ENCODE measurements at places on chromosomes 16 and 17. TPM values are rescaled to one million over a fixed set of nuclear protein-coding genes. Genes with fewer than 3 reads are reported as not detected.

COIL gene
- 10.6 TPM for total RNA-seq

PDXDC1 gene
- total RNA-seq: 109 TPM

PTGES3L gene
- total RNA-seq: not detected

MT4 gene
- not detected for total RNA-seq

BICDL2 gene
- total RNA-seq: under 0.01 TPM

KRTAP1-4 gene
- total RNA-seq: not detected

HYDIN gene
- 0.12 TPM for total RNA-seq

IGFALS gene
- total RNA-seq: under 0.01 TPM

CCDC78 gene
- total RNA-seq: 0.98 TPM

RASL10B gene
- total RNA-seq: 0.98 TPM

Measured in smooth muscle cell of the coronary artery (primary cell).